ENCODE measurements at places on chromosomes 3 and 15. TPM values are rescaled to one million over a fixed set of nuclear protein-coding genes. Genes with fewer than 3 reads are reported as not detected.

DNA sequence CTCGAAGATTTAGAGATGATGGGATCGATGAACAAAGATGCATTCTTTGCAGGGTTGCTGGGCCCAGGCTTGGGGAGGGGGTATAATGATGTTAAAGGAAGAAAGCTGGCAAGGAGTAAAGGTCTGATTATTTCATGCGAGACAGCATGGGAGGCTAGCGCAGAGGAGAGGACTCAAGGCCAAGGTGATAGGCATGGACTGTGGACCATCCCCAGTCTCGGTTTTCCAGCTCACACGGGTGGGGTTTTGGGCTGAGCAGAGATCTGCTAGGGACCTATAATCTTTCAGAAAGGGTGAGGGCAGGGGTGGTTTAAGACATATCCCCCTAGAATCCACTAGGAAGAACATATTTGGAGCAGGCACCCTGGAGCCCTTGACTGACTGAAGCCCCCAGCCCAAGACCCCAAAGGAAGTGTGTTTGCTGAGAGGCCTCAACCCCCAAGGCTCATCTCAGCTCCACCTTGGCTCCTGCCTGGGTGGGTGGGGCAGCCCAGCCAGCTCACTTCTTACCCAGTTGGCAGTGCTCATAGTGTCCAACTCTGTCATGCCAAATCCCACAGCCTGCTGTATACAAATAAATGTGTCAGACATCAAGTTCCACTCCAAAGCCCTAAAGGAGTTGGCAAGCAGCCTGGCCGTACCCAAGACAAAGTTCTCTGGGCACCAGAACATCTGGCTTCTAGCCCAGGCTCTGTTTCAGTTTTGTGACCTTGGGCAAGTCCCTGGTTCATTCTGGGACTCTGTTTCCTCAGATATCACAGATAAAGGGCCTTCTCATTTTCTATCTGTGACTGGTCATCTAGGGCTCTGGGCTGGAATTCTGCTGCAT, 17.9 kb downstream of the ACSBG1 start:
- no peak overlapping the region for H3K4me3 ChIP-seq
- no peak overlapping the region for H3K27ac ChIP-seq
- no peaks in the 10 kb centered on the region for H3K4me1 ChIP-seq
- DNase-seq, result no peak

GRCh38 chr3:4976109-4976508, 3.1 kb upstream of the BHLHE40 start:
- peaks cover 30% of the 10 kb centered on the region for H3K4me1 ChIP-seq
- DNase-seq, result peak; percentile 83
- H3K27me3 ChIP-seq, result no peaks in the 10 kb centered on the region
- peak overlapping the region; percentile 96 for H3K27ac ChIP-seq

- no peaks in the 10 kb centered on the region for H3K27me3 ChIP-seq
- no peaks in the 10 kb centered on the region for H3K36me3 ChIP-seq
- DNase-seq, result no peak
- H3K4me1 ChIP-seq, result no peaks in the 10 kb centered on the region
Observed at GRCh38 chr3:84442533-84442932, 516.3 kb upstream of the CADM2 start.

DNA sequence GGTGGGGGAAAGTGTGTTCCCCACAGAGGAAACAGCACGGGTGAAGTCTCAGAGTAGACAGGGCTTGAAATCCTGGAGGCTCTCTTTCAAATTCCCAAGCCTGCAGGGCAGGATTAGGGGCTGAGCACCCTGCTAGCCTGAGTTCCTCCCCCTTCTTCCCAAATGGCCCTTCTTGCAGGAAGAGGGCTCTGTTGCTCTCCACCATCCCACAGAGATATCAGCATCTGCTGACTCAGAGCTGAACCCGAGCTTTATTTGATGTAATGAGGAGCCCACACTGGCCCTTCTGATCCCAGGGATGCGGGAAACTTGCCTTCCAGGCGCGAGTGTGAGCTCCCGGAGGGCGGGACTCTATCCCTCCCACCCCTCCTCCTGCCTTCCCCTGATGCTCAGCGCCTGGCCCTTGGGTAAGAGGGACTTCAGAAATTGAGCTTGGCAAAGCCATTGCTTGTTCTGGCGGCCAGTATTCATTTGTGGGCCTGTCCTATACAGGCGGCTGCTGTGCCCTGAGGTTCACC, 1.4 kb upstream of the STRA6 start:
- peaks cover 2% of the 10 kb centered on the region for H3K27me3 ChIP-seq
- H3K4me3 ChIP-seq, result no peak overlapping the region
- no peaks in the 10 kb centered on the region for H3K36me3 ChIP-seq
- no peak overlapping the region for H3K27ac ChIP-seq
- peaks cover 4% of the 10 kb centered on the region for H3K4me1 ChIP-seq

Gene GOLGA8O
- total RNA-seq, result 1.7 TPM

- H3K36me3 ChIP-seq, result peaks cover 100% of the 10 kb centered on the region
- no peaks in the 10 kb centered on the region for H3K4me1 ChIP-seq
- H3K27me3 ChIP-seq, result no peaks in the 10 kb centered on the region
- no peak for DNase-seq
Observed at GRCh38 chr15:25061808-25062550, 107.2 kb downstream of the SNRPN start.

- no peak overlapping the region for H3K4me3 ChIP-seq
- no peak for DNase-seq
- H3K27me3 ChIP-seq, result peaks cover 10% of the 10 kb centered on the region
- no peaks in the 10 kb centered on the region for H3K36me3 ChIP-seq
Observed at GRCh38 chr3:100888881-100889280, 104.3 kb downstream of the ABI3BP start.

- no peaks in the 10 kb centered on the region for H3K36me3 ChIP-seq
- no peak overlapping the region for H3K4me3 ChIP-seq
- H3K27ac ChIP-seq, result no peak overlapping the region
- H3K4me1 ChIP-seq, result no peaks in the 10 kb centered on the region
Observed at GRCh38 chr15:29815000-29815710, 7.1 kb downstream of the TJP1 start.

Gene MYRIP
- not detected for total RNA-seq

DNA sequence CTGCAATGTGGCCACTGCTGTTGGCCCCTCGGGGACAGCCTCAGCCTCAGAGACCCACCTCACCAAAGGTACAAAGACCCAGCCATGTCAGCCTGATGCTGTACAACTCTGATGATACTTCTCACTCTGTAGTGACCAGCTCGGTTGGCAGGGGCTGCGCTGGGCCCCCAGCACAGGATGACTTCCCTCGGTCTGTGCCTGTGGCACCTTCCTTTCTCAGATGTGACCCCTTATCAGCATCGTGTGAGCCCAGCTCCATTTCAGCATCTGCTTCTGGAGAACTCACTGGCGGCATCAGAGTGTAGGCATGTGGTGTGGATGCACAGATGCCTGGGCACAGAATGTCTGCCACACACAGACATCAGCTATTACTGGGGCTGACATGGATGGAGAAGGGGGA, 25.1 kb upstream of the CTXND1 start:
- H3K36me3 ChIP-seq, result no peaks in the 10 kb centered on the region
- no peak for DNase-seq
- H3K27ac ChIP-seq, result no peak overlapping the region
- H3K4me3 ChIP-seq, result no peak overlapping the region

DNA sequence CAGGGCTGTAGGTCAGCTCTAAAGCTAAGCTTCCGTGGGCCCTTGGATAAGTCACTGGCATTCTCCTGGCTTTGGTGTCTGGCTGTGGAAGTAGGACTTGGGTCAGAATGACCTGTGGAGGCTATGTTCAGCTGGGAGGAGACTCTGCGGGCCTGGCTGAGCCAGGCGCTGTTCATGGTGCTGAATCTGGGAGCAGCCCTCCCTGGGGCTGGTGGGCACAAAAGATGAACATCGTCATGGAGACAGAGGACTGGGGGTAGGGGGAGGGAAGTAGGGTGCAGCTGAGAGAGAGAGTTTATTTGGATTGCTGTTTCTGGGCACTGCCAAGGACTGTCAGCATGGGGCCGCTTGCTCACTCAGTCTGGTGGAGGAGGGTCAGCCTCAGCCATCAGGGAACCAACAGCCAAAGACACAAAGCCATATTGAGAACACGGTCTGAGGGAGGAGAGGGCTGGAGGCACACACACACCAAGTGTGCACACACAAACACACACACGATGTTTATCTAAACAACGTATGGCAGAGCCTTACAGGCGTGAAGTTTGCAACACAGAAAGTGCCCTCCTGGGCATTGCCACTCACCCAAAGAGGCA, 120.7 kb upstream of the LINGO1 start:
- peaks cover 2% of the 10 kb centered on the region for H3K27me3 ChIP-seq
- H3K4me1 ChIP-seq, result no peaks in the 10 kb centered on the region
- H3K4me3 ChIP-seq, result no peak overlapping the region
- H3K36me3 ChIP-seq, result no peaks in the 10 kb centered on the region

GRCh38 chr3:53046171-53047170, 598 bp upstream of the SFMBT1 start:
- H3K27ac ChIP-seq, result peak overlapping the region; percentile 81
- peaks cover 34% of the 10 kb centered on the region for H3K4me1 ChIP-seq
- DNase-seq, result peak; percentile 77
- H3K36me3 ChIP-seq, result peaks cover 6% of the 10 kb centered on the region

DNA sequence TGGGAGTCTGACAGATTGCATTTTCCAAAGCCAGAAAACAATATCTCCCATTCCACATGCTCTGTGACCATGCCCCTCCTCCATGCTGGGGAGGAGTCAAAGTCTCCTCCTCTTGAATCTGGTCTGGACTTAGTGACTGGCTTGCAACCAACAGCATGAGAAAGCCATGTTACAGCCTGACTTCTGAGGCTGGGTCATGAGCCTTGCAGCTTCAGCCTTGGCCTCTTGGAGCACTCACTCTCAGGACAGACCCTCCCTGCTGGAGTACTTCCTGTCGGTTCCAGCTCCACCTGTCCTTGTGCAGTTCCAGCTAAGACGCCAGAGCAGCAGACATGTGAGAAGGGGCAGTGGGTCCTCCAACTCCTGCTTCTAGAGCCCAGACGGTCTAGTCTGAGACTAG, 49.7 kb upstream of the RBSN start:
- peak; percentile 4 for DNase-seq
- no peaks in the 10 kb centered on the region for H3K36me3 ChIP-seq
- peaks cover 15% of the 10 kb centered on the region for H3K27me3 ChIP-seq
- H3K4me1 ChIP-seq, result no peaks in the 10 kb centered on the region
- no peak overlapping the region for H3K27ac ChIP-seq

Gene DTWD1
- 21.9 TPM for total RNA-seq

- H3K27ac ChIP-seq, result no peak overlapping the region
- peak; percentile 2 for DNase-seq
- H3K36me3 ChIP-seq, result no peaks in the 10 kb centered on the region
- H3K27me3 ChIP-seq, result peaks cover 4% of the 10 kb centered on the region
Observed at GRCh38 chr15:71103102-71103676, 12.1 kb upstream of the THSD4 start.

DNA sequence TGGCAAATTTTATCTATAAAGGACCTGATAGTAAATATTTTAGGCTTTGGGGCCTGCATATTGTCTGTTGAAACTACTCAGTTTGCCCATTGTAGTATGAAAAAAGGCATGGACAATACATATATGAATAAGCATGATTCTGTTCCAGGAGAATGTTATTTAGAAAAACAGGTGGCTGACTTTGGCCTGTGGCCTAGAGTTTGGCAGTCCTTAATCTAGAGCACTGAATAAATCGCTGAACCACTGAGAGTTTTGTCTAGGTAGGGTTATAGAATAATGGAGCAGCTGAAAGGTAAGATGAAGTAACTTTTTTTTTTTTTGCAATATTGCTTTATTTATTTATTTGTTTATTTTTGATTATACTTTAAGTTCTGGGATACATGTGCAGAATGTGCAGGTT, 75.0 kb downstream of the LRRC49 start:
- H3K36me3 ChIP-seq, result no peaks in the 10 kb centered on the region
- H3K4me3 ChIP-seq, result no peak overlapping the region
- no peaks in the 10 kb centered on the region for H3K4me1 ChIP-seq
- peaks cover 1% of the 10 kb centered on the region for H3K27me3 ChIP-seq

Gene BSN
- total RNA-seq, result 0.09 TPM

DNA sequence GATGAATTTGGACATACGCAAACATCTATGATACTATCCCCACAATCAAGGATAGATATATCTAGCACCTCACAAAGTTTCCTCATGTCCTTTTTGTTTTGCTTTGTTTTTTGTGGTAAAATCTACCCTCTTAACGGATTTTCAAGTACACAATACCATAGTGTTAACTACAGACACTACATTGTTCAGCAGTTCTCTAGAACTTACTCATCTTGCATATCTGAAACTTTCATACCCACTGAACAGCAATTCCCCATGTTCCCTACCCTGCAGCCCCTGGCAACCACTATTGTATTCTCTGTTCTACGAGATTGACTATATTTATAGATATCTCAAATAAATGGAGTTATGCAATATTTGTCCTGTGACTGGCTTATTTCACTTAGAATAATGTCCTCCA, 58.1 kb upstream of the TJP1 start:
- peaks cover 26% of the 10 kb centered on the region for H3K27me3 ChIP-seq
- no peak overlapping the region for H3K4me3 ChIP-seq
- H3K27ac ChIP-seq, result no peak overlapping the region
- no peaks in the 10 kb centered on the region for H3K4me1 ChIP-seq
- DNase-seq, result no peak

GRCh38 chr3:109784285-109784684, 446.9 kb upstream of the DPPA4 start:
- H3K27me3 ChIP-seq, result no peaks in the 10 kb centered on the region
- no peak overlapping the region for H3K27ac ChIP-seq
- no peaks in the 10 kb centered on the region for H3K36me3 ChIP-seq

- no peak for DNase-seq
- H3K36me3 ChIP-seq, result peaks cover 10% of the 10 kb centered on the region
- H3K27me3 ChIP-seq, result no peaks in the 10 kb centered on the region
- peak overlapping the region; percentile 0 for H3K27ac ChIP-seq
- H3K4me3 ChIP-seq, result no peak overlapping the region
- peaks cover 28% of the 10 kb centered on the region for H3K4me1 ChIP-seq
Observed at GRCh38 chr15:50277370-50277769, 11.8 kb upstream of the HDC start.

Gene MESP1
- total RNA-seq, result 3.4 TPM
